Activated CD4-positive, alpha-beta T cell treated with anti-CD3 and anti-CD28 coated beads, Interleukin-2, amount 10 ng/mL, durations not matched to agents 7 days and 5 days (primary cell): ENCODE measurements at places on chromosomes 1 and 21. TPM values are rescaled to one million over a fixed set of nuclear protein-coding genes. Genes with fewer than 3 reads are reported as not detected.

DNA sequence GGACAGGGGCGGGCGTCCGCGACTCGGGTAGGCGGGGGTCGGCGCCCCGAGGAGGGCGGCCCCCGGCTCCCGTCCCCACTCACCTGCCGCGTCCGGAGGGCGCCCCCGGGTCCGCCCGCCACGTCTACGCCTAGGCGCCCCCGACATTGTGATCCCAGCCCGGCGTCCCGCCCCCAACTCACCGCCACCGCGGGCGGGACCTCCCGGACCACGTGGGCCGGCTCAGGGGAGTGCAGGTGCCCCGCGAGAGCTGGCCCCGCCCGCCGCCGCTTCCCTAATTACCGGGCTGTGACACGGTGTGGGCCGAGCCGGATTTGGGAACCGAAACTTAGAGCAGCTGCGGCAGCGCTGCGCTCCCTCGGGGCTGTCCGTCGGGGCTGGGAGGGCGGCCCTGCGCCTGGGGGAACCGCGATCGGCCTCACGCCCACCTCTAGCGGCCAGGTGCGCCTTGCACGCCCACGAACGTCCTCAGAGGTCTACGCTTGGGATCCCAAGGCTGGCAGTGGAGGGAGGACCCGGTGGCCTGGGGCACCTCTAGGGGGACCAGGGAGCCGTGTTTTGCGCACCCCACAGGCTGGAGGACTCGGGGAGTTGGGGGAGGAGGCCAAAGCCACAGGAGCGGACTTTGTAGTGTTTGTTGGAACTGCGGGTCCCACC lies 521 bp upstream of the NADK start:
- peak; percentile 87 for DNase-seq

DNA sequence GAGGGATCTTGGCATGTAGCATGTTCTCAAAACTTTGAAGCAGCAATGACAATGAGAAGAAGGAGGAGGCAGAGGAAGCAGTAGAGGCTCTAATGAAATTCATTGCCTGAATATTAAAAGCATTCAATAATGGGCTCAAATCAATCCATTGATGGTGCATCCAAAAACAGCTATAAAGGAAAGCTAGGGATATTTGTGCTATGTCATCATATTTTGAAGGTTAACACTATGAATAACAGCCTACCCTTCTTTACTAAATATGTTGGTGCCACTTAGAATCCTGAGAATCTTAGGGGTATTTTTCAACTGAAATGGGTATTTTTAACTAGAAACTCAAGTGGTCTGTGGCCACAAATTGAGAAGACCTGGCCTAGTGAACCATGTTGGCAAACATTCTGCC lies 153.7 kb downstream of the SETD4 start:
- DNase-seq: no peak

Gene UMODL1
- total RNA-seq: 0.10 TPM

Gene FAM110D
- total RNA-seq: not detected

DNA sequence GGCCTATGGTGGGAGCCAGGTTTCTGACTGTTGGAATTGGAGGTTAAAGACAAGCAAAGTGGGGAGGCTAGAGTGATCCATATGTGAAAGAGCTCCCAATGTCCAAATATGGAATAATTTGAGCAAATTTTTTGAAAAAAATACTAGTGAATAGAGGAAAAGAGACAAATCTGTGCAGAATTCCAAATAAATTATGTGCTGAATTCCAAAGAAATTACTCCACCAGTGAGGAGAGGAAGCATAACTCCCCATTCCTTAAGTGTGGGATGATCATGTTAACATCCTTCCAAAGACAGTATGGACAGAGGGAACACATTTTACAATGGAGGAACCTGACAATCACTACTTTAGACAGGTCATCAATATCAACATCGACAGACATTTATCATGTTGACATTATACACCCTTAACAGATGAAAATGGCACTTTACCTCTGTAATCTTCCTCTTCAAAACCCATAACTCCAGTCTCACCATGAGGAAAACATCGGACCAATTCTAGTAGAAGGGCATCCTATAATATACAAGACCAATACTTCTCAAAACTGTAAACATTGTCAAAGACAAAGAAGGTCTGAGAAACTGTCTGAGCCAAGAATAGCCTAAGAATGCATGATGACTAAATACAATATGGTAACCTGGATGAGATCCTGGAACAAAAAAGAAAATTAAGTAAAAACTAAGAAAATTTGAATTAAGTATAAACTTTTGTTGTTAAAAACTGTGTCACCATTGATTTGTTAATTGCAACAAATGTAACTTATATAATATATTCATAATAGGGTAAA lies 71.5 kb upstream of the RGS4 start:
- no peak for DNase-seq

Gene FAM78B
- 0.17 TPM for total RNA-seq

DNA sequence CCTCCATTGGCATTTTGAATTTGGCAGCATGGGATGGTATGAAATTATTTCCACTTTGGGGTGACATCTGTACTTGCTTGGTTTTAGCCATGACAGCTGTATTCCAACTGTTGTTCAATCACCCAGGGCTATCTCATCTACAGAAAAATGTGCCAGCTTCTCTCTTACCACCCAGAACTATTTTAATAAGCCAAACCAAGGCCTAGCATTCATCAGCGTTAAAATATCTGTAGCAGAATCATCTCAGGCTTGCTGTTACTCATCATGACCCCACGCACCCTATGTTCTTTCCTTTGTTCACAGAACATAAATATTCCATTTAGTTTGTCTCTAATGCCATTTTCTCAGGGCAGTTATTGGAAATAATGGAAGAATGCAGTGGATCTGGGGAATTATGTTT lies 49.8 kb downstream of the GIPC2 start:
- DNase-seq: no peak

- DNase-seq: no peak
These were observed 798.1 kb downstream of the ADGRL2 start for GRCh38 chr1:82598812-82599211.

- DNase-seq: peak; percentile 17
These were observed 50.3 kb downstream of the MYSM1 start for GRCh38 chr1:58649555-58649954.

Gene NTNG1
- total RNA-seq: not detected

GRCh38 chr1:7107109-7107830 lies 322.0 kb downstream of the CAMTA1 start:
- DNase-seq: no peak

DNA sequence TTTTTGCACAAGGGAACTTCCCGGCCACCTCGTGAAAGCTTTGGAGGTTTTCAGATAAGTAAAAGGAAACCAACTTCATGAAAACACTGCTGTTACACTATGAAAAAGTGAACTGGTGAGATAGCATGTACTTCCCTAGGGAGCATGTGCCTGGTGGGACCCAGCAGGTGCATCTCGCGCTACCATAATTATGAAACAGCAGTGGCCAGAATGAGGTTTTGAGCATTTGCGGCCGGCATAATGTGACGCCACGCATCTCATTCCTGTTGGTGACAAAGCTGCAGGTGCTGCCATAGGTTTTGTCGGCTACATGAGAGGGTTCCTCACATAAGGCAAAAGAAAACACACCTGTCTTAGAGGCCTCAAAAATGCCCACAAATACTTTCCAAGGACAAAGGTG lies 1.7 kb downstream of the KRTAP10-3 start:
- no peak for DNase-seq

Gene PTPN22
- 74.6 TPM for total RNA-seq

GRCh38 chr1:159705251-159705903 lies 9.0 kb downstream of the CRP start:
- DNase-seq: no peak

- peak; percentile 13 for DNase-seq
These were observed 37.5 kb upstream of the SLAMF9 start for GRCh38 chr1:159991513-159991912.

- DNase-seq: no peak
These were observed 14.0 kb upstream of the WASF2 start for GRCh38 chr1:27503844-27504587.

Gene SRGAP2C
- 27.4 TPM for total RNA-seq

DNA sequence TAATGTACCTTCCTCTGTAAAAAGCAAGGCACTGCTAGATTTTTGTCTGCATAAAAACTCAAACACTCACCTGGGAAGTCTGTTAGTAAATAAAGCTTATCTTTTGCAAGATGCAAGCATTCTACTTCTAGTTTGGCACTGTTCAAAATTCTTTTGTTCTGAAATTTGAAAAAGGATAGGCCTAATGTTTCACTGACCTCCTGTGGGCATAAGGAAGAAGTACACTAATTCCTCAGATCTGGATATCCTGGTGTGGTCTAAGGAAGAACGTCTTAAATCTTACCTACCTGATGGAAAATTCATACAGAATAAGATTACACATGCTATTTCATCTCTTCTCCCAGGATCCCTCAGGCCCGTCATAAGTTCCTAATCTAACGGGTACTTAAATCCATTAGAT lies 93.5 kb upstream of the CAMK1G start:
- no peak for DNase-seq

Gene GJA9
- total RNA-seq: not detected

Gene SIKE1
- total RNA-seq: 59.4 TPM

GRCh38 chr1:25651824-25652741 lies 35.5 kb downstream of the MAN1C1 start:
- DNase-seq: no peak

DNA sequence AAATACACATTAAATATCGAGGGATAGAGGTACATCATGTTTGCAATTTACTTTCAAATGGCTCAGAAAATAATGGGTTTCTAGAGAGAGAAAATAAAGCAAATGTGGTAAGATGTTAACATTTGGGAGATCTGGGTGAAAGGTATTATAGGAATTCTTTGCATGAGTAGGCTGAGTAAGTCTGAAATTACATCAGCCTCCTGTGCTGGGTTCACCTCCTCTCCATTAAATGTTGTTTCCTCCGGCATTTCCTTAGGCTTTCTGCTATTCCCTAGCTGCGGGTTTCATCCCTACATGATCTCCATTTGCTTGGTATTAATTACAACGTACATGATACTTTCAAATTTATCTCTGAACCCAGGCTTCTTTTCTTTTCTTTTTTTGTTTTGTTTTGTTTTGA lies 31.6 kb downstream of the ZMYND12 start:
- no peak for DNase-seq

- no peak for DNase-seq
These were observed 247.6 kb downstream of the TGFB2 start for GRCh38 chr1:218592688-218593087.

DNA sequence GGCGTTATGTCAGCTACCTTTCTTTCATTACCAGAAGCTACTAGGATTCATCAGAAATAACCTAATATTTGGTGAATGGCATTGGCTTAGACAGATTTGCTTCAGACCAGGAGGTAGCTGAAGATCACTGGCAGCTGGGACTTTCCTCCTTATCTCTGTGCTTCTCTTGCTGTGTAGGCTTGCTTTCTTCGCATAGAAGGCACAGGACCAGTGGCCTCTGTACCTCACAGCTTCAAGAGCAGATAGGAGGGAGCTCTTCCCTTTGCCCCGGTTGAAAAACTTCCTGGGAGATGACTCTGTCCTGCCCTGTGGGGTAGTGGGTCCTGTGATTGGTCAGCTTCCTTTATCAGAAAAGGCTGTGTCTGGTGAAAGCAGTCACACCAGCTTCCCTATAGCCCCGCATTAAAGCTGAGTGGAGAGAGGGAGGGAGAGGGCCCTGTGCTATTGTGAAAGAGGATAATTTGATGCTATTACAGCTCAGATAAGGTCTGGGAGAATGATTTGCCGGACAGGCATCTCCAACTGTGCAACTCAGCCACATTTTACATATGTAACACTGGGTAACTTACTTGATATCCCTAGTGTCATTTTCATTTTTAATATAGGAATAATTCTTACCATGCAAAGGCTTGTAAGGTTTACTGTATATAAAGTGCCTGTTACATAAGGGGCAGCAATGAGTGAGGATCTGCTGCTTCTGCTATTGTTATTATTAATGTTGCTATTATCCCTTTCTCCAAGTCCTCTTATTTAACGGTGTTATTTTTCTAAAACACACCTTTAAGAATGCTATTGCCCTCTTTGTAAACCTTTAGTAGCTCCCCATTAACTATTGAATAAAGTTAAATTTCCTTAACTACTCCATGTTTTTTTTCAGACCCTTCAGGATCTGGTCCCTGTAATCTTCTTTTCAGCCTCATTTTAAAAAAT lies 31.6 kb downstream of the OSBPL9 start:
- no peak for DNase-seq

Gene TNFRSF18
- 26.0 TPM for total RNA-seq

GRCh38 chr1:164876398-164877116 lies 317.6 kb downstream of the PBX1 start:
- no peak for DNase-seq

DNA sequence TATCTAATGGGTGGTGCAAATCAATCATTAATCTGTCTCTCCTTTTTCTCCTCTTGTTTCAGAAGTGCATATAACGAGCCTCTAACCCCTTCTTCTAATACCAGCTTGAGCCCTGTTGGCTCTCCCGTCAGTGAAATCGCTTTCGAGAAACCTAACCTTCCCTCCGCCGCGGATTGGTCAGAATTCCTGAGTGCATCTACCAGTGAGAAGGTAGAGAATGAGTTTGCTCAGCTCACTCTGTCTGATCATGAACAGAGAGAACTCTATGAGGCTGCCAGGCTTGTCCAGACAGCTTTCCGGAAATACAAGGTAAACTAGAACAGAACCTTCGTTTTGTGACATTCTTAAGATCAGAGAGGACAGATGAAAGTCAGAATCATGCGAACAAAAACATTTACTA lies 25.3 kb upstream of the VAMP3 start:
- no peak for DNase-seq

GRCh38 chr1:33042831-33043230 lies 6.1 kb upstream of the AK2 start:
- no peak for DNase-seq

Gene SMIM11
- 17.7 TPM for total RNA-seq

- DNase-seq: no peak
These were observed 923.1 kb upstream of the NEGR1 start for GRCh38 chr1:73205294-73205973.

GRCh38 chr1:188514917-188515316 lies 1686.2 kb downstream of the PLA2G4A start:
- DNase-seq: no peak

- DNase-seq: no peak
These were observed 604.8 kb upstream of the CXADR start for GRCh38 chr21:16908077-16908476.

GRCh38 chr1:55285834-55286233 lies 70.7 kb upstream of the USP24 start:
- DNase-seq: no peak

GRCh38 chr1:934991-935750 lies 11.4 kb downstream of the SAMD11 start:
- no peak for DNase-seq

- DNase-seq: no peak
These were observed 17.4 kb downstream of the TCEA3 start for GRCh38 chr1:23407016-23407630.

- DNase-seq: no peak
These were observed 237.1 kb downstream of the USH2A start for GRCh38 chr1:216186141-216186540.

Gene CFAP57
- total RNA-seq: not detected

Gene NRDC
- total RNA-seq: 188 TPM

DNA sequence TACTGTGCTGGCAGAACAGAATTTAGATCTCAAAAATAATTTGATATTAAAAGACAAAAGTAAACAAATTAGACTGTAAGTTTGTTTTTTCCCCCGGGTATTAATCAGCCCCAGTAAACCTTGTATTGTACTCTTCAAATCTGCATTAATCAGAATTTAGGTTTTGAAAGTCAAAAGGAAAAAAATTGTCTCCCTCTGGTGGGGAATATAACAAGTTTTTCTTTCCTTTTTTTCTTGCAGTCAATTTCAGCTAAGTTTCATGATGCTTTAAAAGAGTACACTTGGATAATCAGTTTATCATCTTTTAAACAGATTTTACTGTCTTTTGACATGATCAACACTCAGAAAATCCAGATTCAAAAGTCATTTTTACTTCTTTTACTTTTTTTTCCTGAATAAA lies 134.5 kb upstream of the PKN2 start:
- no peak for DNase-seq

GRCh38 chr1:172144445-172145061 lies 275.9 kb upstream of the C1orf105 start:
- no peak for DNase-seq
